ENCODE measurements at places on chromosomes 1 and 21. TPM values are rescaled to one million over a fixed set of nuclear protein-coding genes. Genes with fewer than 3 reads are reported as not detected.
A peak's percentile ranks its signal among the peaks of the same experiment; 100 is the strongest.

Gene RNF115
- polyA plus RNA-seq: 13.8 TPM

Gene RNF220
- 99.3 TPM for polyA plus RNA-seq

Gene PGLYRP4
- 0.17 TPM for polyA plus RNA-seq

Gene LAD1
- 1.2 TPM for polyA plus RNA-seq

Gene SYCP1
- polyA plus RNA-seq: 10.5 TPM

DNA sequence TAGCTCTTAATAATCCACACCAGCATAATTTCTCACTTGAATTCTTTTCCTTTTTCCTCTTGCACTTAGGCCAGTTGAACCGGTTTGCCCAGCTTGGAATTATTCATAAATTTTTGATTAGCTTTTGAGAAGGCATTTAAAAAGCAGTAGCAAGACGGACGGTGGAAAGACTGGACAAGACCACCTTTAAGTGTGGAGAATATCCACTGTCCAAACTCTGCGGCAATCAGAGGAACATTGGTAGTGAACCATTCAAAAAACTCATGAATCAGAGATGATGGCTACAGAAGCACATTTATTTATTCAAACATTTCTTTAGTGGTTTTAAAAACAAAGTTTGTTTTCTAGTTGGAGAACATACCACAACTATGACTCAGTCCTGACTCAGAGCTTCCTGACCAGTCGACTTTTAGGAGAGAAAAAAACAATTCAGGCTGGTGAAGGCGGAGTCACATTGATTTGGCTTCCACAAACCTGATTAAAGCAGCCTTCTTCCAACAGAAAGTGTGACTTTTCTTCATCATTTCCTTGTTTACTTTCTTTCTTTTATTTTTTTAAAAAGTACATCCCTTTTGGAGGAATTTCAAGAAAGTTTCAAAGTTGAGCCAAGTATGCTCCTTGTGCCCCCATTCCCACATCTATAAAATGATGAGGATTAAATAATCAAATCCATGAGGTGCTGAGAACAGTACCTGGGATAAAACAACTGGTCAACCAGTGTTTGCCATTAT, 128.8 kb downstream of the ADSS2 start:
- peak; percentile 32 for DNase-seq

DNA sequence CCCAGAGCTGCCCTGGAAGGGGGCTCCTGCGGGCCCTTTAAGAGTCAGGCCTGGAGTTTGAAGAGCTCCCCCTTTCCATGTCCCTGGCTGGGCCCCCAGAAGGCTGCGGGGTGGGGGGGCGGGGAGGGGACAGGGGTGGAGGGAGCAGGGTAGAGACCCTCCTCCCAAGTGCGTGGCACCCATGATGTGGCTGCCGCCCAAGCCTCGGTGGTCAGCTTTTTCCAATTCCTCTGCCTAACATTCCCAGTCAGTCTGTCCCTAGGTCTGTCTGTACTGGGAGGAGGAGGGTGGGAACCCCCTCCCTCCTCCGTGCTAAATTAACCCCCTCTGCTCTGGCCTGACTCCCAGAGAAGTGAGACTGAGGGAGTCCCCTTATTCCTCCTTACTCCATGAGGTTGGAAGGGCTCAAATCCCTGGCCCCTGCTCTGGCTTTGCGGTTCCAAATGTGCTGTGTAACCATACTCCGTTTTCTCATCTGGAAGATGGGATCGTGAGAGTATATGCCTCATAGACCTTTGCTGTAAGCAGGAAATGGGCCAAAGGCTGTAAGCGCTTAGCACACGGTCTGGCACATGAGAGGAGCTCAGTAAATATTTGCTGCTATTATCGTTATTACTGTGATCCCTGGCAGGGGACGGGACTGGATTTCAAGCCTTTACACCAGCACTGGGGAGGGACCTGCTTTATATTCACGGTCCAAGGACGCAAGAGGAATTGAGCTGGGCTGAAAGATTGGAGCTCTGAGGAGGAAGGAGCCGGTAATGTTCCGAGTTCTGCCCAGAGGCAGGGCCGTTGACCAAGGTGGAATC, 658 bp upstream of the COL16A1 start:
- DNase-seq: peak; percentile 43

DNA sequence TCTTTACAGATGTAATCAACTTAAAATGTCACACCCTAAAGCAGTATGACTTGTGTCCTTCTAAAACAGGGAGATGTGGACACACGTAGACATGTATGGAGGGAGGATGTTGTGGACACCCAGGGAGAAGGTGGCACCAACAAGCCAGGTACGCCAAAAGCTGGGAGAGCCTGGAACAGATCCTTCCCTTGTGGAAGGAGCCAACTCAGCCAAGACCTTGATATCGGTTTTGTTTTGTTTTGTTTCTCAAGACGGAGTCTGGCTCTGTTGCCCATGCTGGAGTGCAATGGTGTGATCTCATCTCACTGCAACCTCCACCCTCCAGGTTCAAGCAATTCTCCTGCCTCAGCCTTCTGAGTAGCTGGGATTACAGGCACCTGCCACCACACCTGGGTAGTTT, 45.6 kb downstream of the CHAF1B start:
- DNase-seq: no peak

- no peak for DNase-seq
Measured at GRCh38 chr1:37153116-37154100, 119.1 kb upstream of the GRIK3 start.

DNA sequence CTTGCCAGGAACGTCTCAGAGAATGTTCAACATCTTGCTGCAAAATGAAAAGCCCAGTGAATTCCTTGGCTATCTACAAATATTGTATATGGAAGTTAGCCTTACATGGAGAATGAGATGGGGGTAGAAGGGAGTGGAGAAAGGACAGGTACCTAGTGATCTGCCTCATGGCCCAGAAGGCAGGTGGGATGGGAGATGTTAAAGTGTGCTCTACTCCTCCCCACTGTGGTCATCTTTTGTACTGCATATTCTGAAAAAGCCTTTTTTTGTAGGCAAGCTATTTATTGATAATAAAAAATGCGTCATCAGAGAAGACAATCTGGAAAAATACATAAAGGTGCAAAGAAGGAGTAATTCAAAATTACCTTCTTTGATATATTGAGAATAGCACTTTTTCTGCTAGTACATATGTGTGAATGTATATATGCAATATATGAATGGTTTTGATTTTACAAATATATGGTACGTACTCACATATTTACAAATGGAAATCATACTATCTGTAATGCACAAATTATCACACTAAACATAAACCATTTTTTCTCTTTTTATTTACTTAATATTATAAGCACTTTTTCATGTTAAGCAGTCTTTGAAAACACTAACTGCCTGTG, 19.1 kb upstream of the SLC5A9 start:
- no peak for DNase-seq

DNA sequence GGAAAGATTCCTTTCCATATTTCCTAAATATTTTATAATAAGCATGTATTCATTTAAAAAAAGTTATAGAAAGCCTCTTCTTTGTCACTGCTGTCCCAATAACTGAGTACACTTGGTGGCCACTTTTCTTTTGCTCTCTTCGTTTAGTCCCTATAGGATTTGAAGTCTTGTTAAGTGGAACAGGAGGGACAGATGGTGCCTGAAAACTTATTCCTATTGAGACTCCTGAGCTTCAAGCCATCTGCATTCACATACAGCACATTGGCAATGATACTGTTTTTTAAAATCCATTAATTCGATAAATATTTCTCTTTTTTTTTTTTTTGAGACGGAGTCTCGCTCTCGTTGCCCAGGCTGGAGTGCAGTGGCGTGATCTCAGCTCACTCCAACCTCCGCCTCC, 2.0 kb upstream of the ZBTB40 start:
- no peak for DNase-seq

DNA sequence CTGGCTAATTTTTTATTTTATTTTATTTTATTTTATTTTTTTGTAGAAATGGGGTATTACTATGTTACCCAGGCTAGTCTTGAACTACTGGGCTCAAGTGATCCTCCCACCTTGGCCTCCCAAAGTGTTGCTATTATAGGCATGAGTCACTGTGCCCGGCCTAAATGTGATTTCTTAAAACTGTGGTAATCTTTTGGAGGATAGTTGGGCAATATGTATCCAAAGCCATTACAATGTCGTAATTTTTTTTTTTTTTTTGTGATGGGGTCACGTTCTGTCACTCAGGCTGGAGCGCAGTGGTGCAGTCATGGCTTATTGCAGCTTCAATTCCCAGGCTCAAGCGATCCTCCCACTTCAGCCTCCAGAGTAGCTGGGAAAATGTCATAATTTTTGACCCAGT, 14.2 kb downstream of the ETV3L start:
- no peak for DNase-seq

GRCh38 chr1:164644774-164645644, 86.0 kb downstream of the PBX1 start:
- no peak for DNase-seq

GRCh38 chr1:34645109-34645688, 109.6 kb upstream of the GJB5 start:
- DNase-seq: no peak

DNA sequence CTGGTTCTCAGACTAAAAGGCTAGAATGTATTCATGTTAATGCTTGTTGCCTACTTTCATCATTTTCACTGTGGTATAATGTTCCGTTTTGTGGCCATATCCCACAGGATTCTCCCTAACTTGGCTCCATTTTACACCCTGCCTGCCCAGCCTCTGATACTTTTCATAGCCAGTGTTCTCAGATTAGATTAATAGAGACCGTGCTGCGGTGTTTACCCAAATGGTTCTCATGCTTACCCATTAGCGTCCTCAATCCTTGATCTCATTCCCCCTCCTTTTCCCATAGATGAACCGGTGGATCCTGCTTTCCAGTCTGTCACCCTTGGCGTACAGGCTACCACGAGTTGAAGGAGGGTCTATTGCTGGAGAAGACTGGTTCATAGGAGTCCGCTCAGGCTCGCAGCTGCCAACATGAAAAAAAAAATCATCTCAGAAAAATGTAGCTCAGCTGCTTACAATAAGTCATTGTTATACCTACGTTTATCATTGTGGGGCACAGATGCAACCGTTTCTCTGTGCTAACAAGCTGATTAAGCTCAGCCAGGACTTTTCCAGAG, 78.7 kb downstream of the SETD4 start:
- peak; percentile 46 for DNase-seq

- peak; percentile 79 for DNase-seq
Measured at GRCh38 chr1:162056043-162056442, 13.4 kb upstream of the NOS1AP start.

- DNase-seq: no peak
Measured at GRCh38 chr1:104878203-104878909, 1128.7 kb downstream of the AMY1C start.

- DNase-seq: peak; percentile 26
Measured at GRCh38 chr1:81757398-81758020, 43.2 kb upstream of the ADGRL2 start.

DNA sequence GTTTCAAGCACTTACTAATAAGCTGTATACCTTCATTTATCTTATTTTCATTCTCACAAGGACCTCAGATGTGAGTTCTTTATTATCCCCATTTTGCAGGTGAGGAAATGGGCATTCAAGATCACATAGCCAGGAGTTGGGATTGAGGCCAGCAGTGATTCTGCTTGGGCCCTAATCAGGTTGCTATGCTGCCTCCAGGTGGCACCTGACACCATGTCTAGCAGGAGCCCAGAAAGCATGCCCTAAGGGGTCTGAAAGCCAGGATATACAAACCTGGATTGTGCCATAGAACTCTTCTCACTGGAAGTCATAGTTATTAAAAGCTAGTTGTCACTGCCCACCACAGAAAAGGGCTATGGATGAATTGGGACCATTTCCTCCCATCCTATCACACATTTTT, 61.1 kb downstream of the FYB2 start:
- peak; percentile 54 for DNase-seq

DNA sequence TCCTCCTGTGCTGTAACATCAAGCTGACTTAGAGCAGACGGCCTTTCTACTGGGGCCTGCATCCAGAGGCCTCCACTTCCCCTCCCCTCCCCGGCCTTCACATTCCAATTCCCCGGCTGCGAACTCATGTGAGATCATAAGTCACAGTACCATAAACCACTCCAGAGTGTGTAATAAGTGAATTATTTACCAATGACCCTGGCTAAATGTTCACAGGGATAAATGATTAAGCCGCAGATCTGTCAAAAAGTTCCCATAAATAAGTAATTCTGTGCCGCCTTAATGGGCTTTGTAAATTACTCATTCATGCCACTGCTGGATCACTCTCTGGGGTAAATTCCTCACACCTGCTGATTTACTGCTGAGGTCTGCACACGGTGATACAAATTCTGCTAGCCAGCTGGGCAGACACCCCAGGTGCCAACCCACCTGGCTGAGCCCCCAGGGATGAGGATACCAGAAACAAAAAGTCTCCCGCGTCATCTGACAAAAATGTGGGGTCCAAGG, 27.4 kb upstream of the KIRREL1 start:
- peak; percentile 28 for DNase-seq

DNA sequence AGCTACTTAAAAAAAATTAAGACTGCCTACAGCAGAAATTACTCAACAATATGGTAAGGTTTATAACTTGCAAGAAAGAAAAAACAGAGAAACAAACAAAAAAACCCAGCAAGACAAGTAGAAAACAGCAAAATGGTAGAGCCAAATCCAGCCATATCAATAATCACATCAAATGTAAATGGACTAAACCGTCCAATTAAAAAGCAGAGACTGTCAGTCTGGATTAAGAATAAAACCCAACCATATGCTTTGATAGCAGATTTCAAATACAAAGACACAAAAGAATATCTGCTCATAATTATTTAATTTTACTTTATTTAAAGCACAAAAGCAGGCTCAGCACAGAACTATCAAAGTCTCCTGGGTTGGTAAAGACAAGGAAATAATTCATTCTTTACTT, 17.5 kb downstream of the PACC1 start:
- no peak for DNase-seq

DNA sequence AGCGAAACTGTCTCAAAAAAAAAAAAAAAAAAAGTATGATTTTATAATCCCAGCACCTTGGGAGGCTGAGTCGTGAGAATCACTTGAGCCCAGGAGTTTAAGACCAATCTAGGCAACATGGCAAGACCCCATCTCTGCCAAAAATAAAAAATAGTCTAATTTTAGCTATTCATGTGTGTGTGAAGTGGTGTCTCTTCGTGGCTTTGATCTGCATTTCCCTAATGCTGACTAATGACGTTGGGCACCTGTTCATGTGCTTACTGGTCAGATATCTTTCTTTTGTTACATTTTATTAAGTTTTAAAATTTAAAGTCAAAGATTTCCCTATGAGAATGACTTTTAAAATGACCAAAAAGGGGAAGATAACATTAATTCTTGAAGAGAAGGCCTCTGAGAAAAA, 31.0 kb downstream of the PSEN2 start:
- DNase-seq: no peak

DNA sequence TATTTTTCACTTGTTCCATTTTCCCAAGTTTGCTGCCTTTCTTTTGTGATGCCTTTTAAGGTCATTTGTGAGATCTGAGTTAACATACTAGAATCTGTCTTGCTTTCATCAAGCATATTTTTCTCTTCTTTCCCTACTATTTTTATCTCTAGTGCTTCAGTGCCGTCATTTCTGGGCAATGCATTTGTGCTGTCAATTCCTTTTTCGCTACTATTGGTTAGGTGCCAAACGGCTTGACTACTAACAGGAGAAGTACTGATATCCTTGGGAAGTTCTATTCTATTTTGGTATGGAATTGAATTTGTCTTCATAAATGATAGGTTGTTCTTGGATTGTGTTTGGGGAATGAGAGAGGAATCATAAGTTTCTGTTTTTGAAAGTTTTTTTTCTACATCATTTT, 42.2 kb downstream of the LRRC53 start:
- DNase-seq: no peak

- DNase-seq: peak; percentile 19
Measured at GRCh38 chr1:29986986-29987385, 736.4 kb downstream of the MATN1 start.

GRCh38 chr1:239125893-239126292, 260.5 kb upstream of the CHRM3 start:
- no peak for DNase-seq

GRCh38 chr21:31283025-31283424, 61.0 kb downstream of the TIAM1 start:
- DNase-seq: no peak

Data from testis (tissue), 5 donors.